KBM-7 (cell line): ENCODE measurements at places on chromosomes 11 and 22.

- DNase-seq, result no peak
Observed at GRCh38 chr11:44519989-44520737, 45.3 kb upstream of the CD82 start.

DNA sequence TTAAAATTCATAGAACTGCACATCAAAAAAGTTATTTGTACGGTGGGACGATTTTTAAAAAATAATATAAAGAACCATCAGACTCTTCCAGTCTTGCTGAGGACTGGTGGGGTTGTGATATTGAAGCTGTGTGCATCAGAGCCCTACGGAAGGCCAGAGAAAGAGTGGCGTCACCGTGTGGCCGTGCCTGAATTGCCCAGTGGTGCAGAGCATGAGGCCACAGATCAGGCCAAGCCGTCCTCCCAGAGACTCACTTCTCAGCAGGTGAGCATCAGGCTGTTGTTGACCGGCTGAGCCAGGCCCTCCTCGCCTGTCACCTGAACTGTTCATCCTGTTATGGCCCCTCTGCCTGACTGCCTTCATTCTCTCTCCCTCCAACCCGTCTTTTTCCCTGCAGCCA is 1013.9 kb downstream of the TBC1D22A start:
- DNase-seq, result no peak

GRCh38 chr11:129434641-129435498 is 59.2 kb downstream of the BARX2 start:
- DNase-seq, result no peak

DNA sequence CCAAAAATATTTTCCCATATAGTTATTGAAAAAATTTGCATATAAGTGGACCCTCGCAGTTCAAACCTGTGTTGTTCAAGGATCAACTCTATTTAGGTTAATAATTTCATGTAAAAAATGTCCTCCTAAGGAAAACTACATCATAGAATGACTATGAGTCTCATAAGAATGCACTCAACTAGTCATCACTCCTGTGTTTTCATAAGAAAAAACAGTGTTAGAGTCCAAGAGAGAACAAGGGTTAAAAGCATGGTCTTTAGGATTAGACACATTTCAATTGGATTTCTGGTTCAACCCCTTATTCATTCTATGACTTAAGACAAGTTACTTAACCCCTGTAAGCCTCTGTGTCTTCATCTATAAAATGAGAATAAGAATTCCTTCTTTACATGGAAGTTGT is 5.1 kb downstream of the PARVA start:
- no peak for DNase-seq

GRCh38 chr11:66548774-66549630 is 2.3 kb downstream of the ACTN3 start:
- no peak for DNase-seq

DNA sequence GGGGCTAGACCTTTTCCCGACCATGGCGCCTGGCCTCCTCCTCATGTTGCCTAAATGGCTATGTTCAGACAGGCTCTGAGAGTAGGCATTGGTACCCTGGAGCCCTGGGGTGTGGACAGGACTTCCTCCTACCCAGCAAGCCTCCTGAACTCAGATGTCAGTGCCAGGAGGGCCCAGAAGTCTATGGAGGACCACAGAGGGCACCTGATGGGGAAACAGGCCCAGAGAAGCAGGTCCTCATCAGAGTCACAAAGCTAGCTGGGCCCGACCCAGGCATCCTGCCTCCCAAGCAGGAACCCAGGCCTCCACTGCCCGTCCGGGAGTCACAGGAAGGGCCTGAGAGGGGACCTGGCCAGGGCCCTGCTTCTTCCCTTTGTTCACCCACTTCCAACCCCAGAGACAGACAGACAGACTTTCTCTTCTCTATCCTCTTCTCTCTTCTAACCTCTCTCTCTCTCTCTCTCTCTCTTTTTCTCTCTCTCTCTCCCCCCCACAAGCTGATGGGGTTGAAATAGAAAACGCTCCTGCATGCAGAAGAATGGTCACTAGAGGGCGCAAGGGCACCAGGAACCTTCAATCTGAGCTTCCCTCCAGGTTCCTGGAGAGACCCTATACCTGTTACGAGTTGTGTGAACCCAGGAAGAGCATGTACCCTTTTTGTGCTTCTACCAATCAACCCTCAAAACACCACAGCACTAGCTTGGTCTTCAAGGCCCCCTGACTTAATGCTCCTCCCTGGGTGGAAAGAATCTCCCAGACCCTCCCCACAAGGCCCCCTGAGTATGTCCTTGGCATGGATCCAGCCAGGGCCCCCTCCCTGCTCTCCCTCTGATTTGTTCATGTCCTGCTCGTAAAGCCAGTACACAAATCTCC is 27.1 kb downstream of the ARAP1 start:
- DNase-seq, result peak; percentile 91

DNA sequence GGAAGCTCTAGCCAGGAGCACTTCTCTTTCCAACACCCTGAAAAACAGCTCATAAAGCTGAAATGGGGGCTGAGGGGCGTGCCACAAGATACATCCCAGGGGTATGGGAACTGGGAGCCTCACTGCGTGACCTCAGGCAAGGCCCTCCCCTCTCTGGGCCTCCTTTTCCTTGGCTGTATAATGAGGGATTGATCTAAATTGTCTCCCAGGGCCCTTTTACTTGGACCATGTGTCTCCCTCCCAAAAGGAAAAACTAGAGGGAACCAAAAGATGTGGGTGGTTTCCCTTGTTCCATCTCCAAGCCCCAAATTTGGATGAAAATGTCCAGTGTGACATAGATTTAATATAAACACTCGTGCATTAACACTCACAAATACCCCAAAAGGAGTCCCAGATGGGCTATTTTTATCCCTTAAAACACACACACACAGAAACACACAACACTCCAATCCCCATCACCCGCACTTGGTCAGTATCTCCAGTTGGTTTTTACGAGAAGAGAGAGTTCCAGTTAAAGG is 25.9 kb upstream of the SMTN start:
- no peak for DNase-seq

GRCh38 chr11:19789835-19790710 is 77.4 kb downstream of the NAV2 start:
- DNase-seq, result no peak

GRCh38 chr11:47437746-47438418 is 11.1 kb downstream of the RAPSN start:
- DNase-seq, result no peak

DNA sequence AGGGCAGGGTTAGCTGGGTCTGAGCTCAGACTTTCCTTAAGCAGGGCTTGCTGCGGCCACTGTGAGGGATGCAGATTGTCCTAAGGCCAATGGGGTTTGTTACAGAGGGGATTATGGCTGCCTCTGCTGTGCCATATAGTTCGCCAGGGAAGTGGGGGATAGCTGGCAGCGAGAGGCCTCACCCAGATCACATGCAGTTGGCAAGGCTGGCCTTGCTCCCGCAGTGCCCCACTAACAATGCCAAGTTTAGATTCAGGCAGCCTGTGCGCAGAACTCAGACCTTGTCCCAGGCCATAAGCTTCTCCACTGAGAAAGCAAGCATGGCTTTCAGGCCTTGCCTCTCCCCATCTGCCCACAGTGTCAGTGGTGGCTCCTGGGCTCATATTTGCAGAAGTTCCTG is 4.7 kb upstream of the APOL2 start:
- no peak for DNase-seq

- no peak for DNase-seq
Observed at GRCh38 chr11:131077340-131077739, 161.1 kb upstream of the SNX19 start.

- no peak for DNase-seq
Observed at GRCh38 chr11:35330156-35330889, 89.0 kb downstream of the SLC1A2 start.

GRCh38 chr11:84212468-84213390 is 926.6 kb upstream of the CCDC90B start:
- no peak for DNase-seq

DNA sequence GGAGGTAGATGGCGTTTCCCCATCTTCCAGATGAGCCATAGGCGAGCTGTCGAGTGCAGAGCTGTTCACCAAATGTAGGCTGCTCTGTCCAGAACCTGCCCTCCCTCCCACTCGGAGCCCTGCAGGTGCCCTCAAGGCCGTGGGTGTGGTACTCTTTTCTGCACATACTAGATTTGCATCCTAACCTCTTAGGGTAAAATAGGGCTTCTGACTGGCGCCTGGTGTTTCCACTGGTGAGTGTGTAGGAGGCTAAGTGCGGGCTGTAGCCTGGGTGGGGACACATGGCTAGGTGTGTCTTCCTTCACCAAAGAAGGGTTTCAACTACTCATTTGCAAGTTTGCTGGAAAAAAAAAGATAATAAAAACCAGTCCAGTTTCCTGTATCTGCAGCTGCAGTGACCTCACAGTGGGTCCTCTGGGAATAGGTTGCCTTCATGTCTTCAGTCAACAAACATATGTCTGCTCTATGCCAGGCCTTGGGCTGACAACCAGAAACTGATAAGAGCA is 8.5 kb downstream of the BIK start:
- no peak for DNase-seq

- DNase-seq, result no peak
Observed at GRCh38 chr22:48754611-48755058, 1073.0 kb downstream of the BRD1 start.

- DNase-seq, result no peak
Observed at GRCh38 chr11:119996556-119996955, 141.4 kb downstream of the TRIM29 start.

DNA sequence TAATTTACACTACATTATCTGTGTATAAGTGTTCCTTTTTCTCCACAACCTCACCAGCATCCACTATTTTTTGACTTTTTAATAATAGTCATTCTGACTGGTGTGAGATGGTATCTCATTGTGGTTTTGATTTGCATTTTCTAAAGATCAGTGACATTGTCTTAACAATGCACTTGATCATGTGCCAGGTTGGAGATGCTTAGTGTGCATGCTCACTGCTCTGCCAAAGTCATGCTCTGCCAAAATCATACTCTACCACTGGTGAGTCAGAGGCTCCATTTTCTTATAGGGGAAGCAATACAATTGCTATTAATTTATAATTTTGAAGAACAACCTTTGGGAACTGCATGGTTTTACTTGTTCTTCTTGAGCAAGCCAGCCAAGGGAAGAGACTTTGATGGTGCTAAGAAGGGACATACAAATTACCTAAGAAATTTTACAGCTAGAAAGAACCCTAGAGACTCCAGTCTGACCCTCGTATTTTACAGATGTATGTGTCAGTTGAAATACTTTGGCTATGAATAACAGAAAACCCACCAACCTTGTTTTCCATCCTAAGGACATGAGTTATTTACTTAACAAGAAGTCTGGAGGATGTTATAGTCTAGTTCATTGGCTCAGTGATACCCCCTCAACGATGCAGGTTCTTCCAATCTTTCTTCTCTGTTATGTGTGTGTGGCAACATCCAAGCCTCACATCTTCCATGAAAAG is 368.9 kb downstream of the DDX10 start:
- no peak for DNase-seq

DNA sequence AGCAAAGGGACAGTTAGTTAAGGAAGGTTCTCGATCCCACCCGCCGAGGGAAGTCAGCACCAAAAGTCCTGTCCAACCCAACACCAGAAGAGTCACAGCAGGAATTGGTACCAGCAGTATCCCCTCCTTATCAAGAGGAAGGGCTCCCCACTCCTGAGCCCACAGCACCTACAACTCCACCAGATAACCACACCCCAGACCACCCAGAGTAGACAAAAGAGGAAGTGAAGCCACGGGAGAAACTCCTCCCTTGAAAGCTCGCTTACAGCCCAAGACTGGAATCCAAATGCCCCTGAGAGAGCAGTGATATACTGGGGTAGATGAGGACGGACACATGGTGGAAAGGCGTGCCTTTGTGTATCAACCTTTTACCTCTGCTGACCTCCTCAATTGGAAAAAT is 7.3 kb upstream of the CD5 start:
- DNase-seq, result peak; percentile 76

DNA sequence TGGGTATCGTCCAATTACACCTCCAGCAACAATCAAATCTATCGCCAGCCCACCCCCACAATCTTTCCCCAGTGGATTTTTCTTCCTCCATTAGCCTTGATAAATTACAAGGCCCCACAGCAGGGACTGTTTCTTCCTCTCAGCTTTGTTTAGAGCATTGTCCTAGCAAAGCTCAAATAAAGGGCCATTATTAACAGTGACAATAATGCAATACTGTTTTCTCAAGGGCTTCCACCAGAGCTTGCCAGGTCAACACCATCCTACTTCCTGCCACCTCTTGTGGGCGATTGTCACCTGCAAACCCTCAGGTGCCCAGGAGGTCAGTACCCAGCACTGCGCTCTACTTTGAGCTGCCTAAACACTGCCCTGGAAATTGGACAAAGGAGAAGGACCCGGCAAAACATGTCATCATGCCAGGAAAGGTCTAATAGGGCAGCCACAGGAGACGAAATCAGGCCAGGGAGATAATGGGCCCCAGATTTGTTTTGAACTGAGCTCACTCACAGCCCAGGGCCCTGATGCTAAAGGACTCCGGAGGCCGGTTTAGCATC is 95.2 kb downstream of the ABTB2 start:
- DNase-seq, result no peak

DNA sequence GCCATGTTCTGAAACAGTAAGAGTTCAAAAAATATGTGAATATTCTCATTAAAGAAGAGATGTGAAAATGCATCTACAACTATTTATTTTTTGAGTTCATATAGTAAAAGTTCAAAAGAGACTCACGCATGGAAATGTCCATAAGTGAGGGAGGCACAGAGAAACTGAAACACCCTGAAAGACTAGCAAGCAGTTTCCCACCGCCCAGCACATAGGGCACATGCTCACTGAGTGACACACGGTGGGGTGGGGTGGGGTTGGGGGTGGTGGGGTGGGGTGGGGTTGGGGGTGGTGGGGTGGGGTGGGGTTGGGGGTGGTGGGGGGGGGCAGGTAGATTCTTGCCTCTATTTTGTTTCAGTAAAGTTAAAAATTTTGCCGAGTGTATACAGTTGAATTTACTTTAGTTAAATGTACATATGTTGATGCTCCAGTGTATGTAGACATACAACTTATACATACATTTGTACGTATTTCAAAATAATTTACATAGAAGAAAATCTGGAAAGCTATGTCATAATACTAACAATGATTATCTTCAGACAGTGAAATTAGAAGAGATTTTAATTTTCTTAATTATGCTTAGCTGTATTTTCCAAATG is 6.3 kb downstream of the CCDC34 start:
- no peak for DNase-seq

DNA sequence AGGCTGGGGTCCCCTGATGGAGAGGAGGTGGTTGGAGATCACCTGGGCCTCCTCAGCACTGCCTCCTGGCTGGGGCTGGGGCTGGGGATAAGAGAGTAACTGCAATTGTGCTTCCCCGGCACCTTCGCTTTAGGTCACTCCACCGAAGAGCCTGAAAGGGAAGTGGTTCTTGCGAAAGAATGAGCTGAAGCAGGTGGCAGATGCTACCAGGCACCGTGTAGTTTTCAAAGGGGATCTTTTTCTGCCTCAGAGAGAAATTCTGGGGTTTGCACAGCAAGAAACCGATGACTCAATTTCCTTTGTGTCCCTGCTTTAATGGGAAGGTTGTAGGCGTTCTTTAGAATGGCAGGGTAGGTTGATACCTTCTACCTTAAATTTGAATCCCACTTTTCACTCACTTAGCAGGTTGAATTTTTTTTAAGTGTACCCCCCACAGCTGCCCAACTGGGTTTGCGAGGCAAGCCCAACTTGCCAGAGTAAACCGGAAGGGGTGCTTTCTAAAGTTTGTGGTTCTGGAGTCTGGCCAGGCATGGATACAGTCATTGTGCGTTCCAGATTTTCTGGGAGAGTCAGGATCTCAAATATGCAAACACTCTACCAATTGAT is 5.3 kb downstream of the CD44 start:
- peak; percentile 82 for DNase-seq

GRCh38 chr11:121321614-121322243 is 29.2 kb downstream of the SC5D start:
- DNase-seq, result peak; percentile 64
